GM23338 (cell line): ENCODE measurements at places on chromosomes 12 and 14. TPM values are rescaled to one million over a fixed set of nuclear protein-coding genes. Genes with fewer than 3 reads are reported as not detected.
A peak's percentile ranks its signal among the peaks of the same experiment; 100 is the strongest.

The CALCOCO1 gene
- 20.4 and 21.3 TPM in 2 replicates for total RNA-seq

The CD27 gene
- not detected in 2 replicates for total RNA-seq

The ARF3 gene
- total RNA-seq, result 125 and 130 TPM in 2 replicates

The ASB2 gene
- 1.2 and 2.3 TPM in 2 replicates for total RNA-seq

The SDS gene
- total RNA-seq, result not detected in 2 replicates

The RNASE7 gene
- not detected in 2 replicates for total RNA-seq

The P2RX2 gene
- total RNA-seq, result 1.7 and 3.0 TPM in 2 replicates

The ABCC9 gene
- 0.04 TPM in 1 of 2 replicates, not detected in the other for total RNA-seq

The SCNN1A gene
- 125 and 134 TPM in 2 replicates for total RNA-seq

The NRL gene
- total RNA-seq, result 2.2 and 5.2 TPM in 2 replicates

DNA sequence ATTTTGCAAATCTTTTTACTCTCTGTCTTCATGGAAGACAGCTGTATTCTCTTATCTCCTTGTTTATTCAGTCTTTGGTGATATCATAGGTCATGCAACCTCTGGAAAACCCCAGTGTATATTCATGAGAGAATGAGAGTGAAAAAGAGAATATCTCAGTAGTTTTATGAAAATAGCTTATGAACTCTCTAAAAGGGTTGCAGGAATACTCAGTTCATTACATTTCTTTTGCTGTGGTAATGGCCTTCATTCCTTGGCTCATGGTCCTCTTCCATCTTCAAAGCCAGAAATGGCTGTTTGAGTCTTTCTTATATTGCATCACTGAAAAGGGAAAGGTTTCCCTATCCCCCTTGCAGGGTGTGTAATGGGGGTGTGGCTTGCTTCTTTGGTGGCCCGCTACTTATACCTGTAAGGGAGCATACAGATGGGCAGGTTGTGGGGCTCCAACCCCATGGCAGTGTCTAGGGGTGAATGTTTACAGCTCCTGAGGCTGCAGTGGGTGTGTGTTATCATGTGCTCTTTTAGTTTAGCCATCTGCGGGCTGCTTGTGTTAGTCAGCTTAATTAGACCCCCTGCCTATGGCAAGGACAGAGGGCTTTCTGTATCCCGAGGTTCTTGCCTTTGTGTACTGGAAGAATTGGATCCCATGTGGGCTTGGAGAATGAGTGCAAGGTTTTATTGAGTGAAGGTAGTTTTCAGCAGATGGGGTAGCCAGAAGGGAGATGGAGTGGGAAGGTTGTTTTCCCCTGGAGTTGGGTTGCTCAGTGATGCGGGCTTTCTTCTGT is 150.2 kb downstream of the CCDC91 start:
- no peak overlapping the region for H3K27ac ChIP-seq
- no peak overlapping the region for H3K4me3 ChIP-seq
- DNase-seq, result no peak
- H3K27me3 ChIP-seq, result no peaks in the 10 kb centered on the region
- H3K4me1 ChIP-seq, result no peaks in the 10 kb centered on the region

GRCh38 chr14:92848887-92849286 is 54.8 kb downstream of the GOLGA5 start:
- H3K4me3 ChIP-seq, result no peak overlapping the region
- no peaks in the 10 kb centered on the region for H3K36me3 ChIP-seq
- H3K4me1 ChIP-seq, result no peaks in the 10 kb centered on the region
- H3K27ac ChIP-seq, result no peak overlapping the region

- no peaks in the 10 kb centered on the region for H3K4me1 ChIP-seq
- DNase-seq, result no peak
- H3K27ac ChIP-seq, result no peak overlapping the region
- no peaks in the 10 kb centered on the region for H3K27me3 ChIP-seq
- 0 out of 2 replicates have a peak, but pooled peaks cover 2% of the 10 kb centered on the region for H3K36me3 ChIP-seq
- H3K4me3 ChIP-seq, result no peak overlapping the region
Observed at GRCh38 chr12:128326406-128326805, 59.4 kb downstream of the TMEM132C start.

- no peaks in the 10 kb centered on the region for H3K36me3 ChIP-seq
- peaks cover 3% of the 10 kb centered on the region; the same call in 1 of the 2 replicates for H3K4me1 ChIP-seq
- H3K27ac ChIP-seq, result no peak overlapping the region
- no peak overlapping the region for H3K4me3 ChIP-seq
Observed at GRCh38 chr12:4819654-4820053, 90.1 kb upstream of the KCNA1 start.

GRCh38 chr12:49223590-49224369 is 34.9 kb upstream of the TUBA1A start:
- H3K27me3 ChIP-seq, result no peaks in the 10 kb centered on the region
- H3K4me3 ChIP-seq, result no peak overlapping the region
- H3K36me3 ChIP-seq, result no peaks in the 10 kb centered on the region
- no peak overlapping the region for H3K27ac ChIP-seq
- no peaks in the 10 kb centered on the region for H3K4me1 ChIP-seq

DNA sequence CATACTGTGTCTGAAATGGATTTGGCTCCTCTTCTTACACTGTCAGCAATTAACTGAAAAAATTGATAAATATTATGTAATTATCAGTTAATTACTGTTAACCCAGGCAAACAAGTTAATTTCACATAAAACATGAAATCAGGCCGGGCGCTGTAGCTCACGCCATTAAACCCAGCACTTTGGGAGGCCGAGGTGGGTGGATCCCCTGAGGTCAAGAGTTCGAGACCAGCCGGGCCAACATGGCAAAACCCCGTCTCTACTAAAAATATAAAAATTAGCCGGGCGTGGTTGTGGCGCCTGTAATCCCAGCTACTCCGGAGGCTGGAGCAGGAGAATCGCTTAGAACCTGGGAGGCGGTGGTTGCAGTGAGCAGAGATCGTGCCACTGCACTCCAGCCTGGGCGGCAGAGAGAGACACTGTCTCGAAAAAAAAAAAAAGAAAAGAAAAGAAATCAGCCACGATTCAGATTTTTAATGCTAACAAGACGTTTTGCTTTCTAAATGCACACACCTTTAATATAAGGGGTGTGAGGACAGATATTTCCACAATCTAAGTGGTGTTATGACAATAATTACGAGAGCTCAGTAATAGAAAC is 473 bp upstream of the TMEM19 start:
- H3K4me1 ChIP-seq, result peaks cover 4% of the 10 kb centered on the region; the same call in 1 of the 2 replicates
- H3K27me3 ChIP-seq, result no peaks in the 10 kb centered on the region
- no peaks in the 10 kb centered on the region for H3K36me3 ChIP-seq
- DNase-seq, result no peak
- peak overlapping the region; percentile 68; the same call in 1 of the 2 replicates for H3K27ac ChIP-seq

GRCh38 chr12:238116-238515 is 24.2 kb upstream of the SLC6A12 start:
- no peak overlapping the region for H3K4me3 ChIP-seq
- no peaks in the 10 kb centered on the region for H3K27me3 ChIP-seq
- no peak overlapping the region for H3K27ac ChIP-seq
- no peaks in the 10 kb centered on the region for H3K36me3 ChIP-seq
- DNase-seq, result no peak

- no peak for DNase-seq
- no peak overlapping the region for H3K4me3 ChIP-seq
- H3K27ac ChIP-seq, result no peak overlapping the region
- H3K36me3 ChIP-seq, result no peaks in the 10 kb centered on the region
- H3K27me3 ChIP-seq, result no peaks in the 10 kb centered on the region
- peaks cover 31% of the 10 kb centered on the region for H3K4me1 ChIP-seq
Observed at GRCh38 chr12:32102234-32102633, 4.4 kb upstream of the BICD1 start.
